NCI-H1694 (cell line): ENCODE measurements at places on chromosomes 12 and 14.

DNA sequence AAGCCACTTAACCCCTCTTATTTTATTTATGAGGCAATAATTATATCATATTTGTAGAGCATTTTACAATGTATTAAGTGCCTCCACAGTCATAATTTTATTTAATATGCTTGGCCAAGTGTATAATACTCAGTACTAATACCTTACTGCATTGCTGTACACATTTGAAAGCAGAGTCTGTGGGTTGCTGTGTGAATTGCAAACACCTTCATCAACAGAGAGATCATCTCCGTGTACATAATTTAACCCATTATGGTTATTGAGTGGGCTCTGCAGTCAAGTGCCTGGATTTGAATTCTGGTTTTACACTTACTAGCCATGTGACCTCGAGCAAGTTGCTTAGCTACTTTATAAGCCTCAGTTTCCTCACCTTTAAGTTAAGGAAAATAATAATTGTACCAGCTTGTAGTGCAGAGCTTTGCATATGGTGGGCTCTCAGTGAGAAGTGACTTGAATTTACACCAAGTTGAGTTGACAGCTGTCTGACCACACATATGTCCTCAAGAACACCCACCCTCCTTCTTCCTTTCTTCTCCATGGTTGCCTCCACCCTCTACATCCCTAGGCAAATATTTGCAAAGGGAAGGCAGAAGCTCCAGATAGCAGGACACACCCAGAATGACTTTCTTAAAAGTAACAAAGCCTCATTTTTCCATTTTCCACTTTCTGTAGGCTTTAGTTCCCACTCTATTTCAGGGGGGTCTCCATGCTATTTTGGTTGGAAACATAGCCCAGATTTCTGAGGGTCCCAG, 12.3 kb downstream of the CRACR2A start:
- no peak for DNase-seq

- no peak for DNase-seq
These were observed 14.7 kb downstream of the BLTP3B start for GRCh38 chr12:100127766-100128511.

- DNase-seq, result no peak
These were observed 48.7 kb downstream of the CCNK start for GRCh38 chr14:99529899-99530298.

DNA sequence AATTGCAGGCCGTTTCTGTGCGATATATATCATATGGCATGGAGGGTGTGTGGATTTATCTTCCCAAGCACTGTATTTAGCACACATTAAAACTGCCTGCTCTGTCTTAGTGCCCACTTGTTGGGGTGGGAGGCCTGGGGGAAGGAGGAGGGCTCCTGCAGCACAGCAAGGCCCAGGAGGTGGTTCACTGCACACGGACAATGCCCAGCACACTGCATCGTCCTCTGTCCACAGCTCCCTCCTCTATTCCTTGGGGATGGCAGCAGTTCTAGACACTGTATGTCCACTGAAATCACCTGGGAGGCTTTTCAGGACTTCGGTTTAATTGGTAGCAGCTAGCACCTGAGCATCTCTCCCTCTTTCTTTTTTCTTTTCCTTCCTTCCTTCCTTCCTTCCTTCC, 161.2 kb downstream of the KTN1 start:
- no peak for DNase-seq

- DNase-seq, result no peak
These were observed 23.8 kb downstream of the ZNF891 start for GRCh38 chr12:133106253-133106652.

GRCh38 chr12:113880326-113880725, 85.8 kb downstream of the RBM19 start:
- no peak for DNase-seq

GRCh38 chr12:1220127-1221092, 229.4 kb downstream of the ERC1 start:
- no peak for DNase-seq

- no peak for DNase-seq
These were observed 47.9 kb downstream of the SEL1L start for GRCh38 chr14:81485781-81486180.

GRCh38 chr12:113136128-113136989, 798 bp upstream of the RASAL1 start:
- no peak for DNase-seq

GRCh38 chr12:42568952-42569915, 20.3 kb downstream of the PRICKLE1 start:
- peak; percentile 23 for DNase-seq

DNA sequence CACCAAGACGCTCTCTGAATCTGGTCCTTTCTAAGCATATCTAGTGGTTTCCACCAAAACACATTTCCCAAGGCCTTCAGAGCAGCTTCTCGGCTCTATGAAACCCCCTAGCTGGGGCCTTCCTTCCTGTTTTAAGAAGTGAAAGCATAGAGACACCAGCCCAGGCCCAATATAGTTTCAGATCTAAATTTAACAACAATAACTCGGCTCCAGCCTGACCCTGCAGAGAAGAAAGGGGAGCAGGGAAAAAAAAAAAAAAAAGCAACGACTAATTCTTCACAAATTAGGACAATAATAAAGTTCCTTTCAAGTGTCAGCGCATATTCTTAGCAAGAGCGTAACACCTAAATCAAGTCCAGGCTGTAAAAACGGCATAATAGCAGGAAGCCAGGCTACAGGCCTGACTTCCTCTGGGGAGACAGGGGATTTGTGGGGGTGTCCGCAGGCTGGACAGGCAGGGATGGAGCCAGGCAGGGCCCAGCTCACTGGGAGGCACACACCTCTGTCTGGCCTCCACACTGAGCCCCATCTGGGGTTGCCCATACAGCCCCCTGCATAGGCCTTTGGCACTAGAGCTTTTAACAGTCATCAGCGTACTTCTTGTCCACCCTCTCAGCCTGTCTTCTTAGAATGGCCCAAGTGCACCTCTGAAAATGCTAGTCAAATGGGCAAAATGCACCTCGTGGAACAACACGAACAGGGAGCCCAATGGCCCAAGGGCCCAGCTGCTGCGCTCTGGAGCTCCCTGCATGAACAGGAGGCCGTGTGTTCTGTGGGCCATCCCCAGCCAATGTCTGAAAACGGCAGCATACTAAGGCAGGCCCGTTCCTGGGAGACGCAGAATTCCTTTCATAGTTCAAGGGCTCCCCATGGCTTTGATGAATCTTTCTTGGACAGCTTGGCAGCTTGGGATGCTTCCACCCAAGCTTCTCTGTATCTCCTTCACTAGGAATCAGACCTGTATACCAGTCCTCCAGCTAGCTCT, 772.9 kb downstream of the MED13L start:
- DNase-seq, result no peak

- DNase-seq, result no peak
These were observed 244.1 kb downstream of the AEBP2 start for GRCh38 chr12:19683178-19683927.

DNA sequence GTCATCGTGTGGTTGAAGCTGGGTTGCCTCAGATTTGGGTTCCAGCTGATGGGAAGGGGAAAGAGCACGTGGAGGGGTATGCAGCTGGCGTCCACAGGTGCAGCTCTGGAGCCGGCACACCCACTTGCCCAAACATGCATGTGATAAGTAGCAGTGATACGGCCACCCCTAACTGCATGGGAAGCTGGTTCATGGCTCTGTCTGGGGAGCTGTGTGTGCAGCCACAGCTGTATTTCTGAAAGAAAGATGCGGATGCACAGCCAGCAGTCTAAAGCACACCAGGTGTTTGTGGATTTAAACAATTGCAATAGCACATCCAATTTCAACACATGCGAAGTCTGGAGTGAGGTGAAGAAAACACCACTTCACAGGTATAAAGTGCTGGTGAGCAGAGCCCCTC, 181.4 kb downstream of the EFCAB11 start:
- DNase-seq, result no peak

DNA sequence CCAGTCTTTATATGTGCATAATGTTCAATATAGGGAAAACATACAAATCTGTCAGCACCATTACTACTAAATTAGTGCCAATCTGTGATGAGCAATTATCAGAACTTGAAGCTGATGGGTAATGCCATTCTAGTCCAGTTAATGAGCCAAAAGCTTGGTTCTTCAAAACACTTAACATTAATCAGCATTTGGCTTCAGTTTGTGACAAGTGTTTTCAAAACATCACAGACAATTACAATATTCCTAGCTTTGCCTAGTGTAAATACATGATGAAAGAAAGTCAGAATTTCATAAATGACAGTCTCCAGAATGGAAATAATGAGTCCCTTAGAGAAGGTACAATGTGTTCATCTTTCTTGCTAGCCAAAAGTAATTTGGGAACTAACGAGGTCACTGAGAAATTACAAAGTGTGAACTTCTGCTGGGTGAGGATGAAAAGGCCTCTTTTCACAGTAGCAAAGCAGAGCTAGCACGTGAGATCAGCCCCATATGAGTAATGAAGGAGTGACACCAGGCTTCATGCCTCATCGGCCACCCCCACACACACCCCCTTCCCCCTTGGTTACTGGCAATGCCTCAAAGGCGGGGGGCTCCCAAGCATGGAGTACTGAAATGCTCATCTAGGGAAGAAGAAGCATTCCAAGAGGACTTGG, 180.6 kb upstream of the EEA1 start:
- DNase-seq, result peak; percentile 39

- no peak for DNase-seq
These were observed 237.3 kb downstream of the RGS6 start for GRCh38 chr14:72169521-72169920.
